ENCODE measurements at places on chromosomes 6 and 20. TPM values are rescaled to one million over a fixed set of nuclear protein-coding genes. Genes with fewer than 3 reads are reported as not detected.

The DNAH8 gene
- total RNA-seq = not detected

The AHI1 gene
- total RNA-seq = 3.5 TPM

The FAM83D gene
- total RNA-seq = not detected

The TNFRSF6B gene
- 4.4 TPM for total RNA-seq

The SLC22A16 gene
- total RNA-seq = not detected
